ENCODE measurements at places on chromosomes 1 and 21. TPM values are rescaled to one million over a fixed set of nuclear protein-coding genes. Genes with fewer than 3 reads are reported as not detected.

Gene SEMA6C
- 1.4 TPM for total RNA-seq

DNA sequence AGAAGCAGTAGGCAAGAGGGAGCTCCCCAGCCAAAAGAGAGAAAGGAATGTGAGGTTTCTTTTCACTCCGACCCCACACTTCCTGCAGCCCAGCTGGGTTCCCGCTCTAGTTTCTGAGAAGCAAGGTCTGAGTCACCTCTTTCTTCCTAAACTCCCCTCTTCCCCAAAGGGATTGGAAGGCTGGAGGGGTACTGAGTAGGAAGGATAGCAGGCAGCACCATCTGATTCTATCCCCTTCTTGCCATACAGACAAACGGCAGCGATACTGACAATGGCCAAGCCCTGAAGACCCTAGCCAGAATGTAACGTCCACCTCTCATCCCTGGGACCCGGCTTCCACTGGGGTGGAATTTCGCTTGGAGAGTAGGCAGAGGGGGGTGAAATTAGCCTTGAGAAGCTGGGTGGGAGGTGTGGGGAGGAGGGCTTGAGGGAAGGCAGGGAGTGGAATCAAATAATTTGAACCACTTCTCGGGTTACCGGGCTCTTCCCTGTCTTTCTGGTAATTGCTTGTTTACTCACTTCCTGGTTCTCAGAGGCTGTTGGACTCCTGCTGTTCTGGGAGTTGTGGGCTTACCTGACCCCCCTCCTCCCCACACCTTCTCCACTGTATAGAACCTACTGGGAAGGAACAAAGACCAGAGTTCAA lies 13.2 kb downstream of the IER5 start:
- peak; percentile 75 for DNase-seq

- no peak for DNase-seq
Observed at GRCh38 chr1:113283914-113284313, 106.4 kb upstream of the MAGI3 start.

DNA sequence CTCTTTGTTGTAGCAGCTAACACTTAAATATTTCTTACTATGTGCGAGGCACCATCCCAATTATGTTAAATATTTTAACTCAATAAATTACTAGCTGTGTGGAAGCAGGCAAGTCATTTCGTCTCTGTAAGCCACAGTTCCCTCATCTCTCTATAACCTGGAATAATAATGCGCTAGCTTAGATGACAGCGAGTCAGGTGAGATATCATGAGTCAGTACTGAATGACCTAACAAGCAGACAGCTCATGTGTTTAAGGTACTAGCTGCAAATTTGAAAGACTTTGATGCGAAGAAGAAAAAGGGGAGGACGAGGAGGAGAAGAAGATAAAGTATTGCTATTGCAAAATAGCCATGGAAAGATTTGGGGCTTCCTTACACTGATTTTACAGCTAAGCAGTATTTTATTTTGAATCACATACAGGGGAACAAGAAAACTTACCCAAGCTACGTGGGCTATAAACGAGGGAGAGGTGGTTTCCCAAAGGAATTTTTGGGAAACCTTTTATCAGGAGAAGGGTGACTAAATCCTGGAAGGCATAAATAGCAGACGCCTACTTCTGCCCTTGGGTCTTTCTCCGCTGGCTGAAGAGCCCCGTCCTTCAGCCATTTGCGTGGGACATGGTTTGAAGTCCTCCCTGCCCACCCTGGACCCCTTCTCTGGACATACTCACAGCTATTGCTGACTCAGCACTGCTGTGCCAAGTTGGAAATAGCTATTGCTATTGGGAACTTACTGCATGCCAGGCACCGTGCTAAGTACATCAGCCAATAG lies 8.9 kb downstream of the CITED4 start:
- DNase-seq, result no peak

Gene GPR52
- not detected for total RNA-seq

Gene PDPN
- 0.25 TPM for total RNA-seq

- DNase-seq, result peak; percentile 36
Observed at GRCh38 chr1:35560256-35561225, 2.9 kb downstream of the NCDN start.

Gene S100A7
- not detected for total RNA-seq

- DNase-seq, result no peak
Observed at GRCh38 chr21:42704861-42705260, 51.4 kb downstream of the PDE9A start.

Gene BGLAP
- total RNA-seq, result not detected

DNA sequence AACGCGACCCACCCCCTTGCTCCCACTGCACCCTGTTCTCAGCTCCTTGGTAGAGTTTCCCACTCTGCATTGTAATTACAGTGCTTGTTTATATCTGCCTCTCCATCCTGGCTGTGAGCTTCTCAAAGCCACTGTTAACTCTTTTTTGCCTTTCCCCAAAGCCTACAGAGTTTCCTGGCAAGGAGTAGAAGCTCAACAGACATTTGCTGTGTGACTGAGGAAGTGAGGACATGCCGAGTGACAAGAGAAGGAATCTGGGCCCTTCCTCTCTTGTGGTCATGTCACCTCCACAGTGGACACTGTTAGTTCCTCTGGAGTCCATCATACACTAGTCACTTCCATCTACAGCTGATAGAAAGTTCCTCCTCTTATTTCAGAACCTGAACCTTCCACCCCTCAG lies 6.1 kb upstream of the IGSF8 start:
- DNase-seq, result no peak

All from GM23248 (cell line).